ENCODE measurements at places on chromosomes 16 and 17.

GRCh38 chr16:30874244-30874820 lies 19.5 kb downstream of the BCL7C start:
- DNase-seq, result no peak

DNA sequence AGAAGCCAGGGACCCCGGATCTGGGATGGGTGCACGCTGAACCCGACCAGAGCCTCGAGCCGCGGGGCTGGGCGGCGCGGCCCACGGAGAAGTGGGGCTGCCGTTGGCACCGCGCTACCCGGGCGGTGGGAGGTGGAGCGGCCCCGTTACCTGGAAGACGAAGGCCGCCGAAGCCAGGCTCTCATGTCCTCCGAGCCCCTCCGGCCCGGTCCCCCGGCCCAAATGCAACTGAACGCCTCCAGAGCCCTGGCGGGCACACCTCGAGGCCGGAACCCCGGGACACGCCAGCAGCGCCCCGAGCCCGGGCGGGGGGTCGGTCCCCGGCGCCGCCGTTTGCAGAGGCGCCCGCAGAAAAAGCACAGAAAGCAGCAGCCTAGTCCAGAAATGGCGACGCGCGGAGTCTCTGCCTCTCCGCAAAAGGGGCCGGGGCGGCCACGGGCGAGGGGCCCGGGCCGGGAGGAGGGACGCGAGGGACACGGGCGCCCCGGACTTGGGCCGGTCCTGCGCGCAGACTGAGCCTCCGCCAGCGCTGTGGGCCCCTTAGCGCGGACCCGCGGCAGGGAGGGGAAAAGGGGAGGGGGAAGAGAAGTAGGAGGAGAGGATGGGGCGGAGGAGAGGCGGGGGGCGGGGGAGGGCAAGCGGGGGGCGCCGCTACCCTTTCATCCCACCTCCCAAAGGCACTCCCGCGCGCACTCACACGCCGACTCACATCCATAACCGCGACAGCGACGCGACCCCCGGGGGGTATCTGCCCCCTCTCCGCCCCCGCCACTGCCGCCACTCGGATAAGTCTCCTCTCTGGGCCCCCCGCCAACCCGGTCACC lies 1.4 kb downstream of the AXIN2 start:
- no peak for DNase-seq

DNA sequence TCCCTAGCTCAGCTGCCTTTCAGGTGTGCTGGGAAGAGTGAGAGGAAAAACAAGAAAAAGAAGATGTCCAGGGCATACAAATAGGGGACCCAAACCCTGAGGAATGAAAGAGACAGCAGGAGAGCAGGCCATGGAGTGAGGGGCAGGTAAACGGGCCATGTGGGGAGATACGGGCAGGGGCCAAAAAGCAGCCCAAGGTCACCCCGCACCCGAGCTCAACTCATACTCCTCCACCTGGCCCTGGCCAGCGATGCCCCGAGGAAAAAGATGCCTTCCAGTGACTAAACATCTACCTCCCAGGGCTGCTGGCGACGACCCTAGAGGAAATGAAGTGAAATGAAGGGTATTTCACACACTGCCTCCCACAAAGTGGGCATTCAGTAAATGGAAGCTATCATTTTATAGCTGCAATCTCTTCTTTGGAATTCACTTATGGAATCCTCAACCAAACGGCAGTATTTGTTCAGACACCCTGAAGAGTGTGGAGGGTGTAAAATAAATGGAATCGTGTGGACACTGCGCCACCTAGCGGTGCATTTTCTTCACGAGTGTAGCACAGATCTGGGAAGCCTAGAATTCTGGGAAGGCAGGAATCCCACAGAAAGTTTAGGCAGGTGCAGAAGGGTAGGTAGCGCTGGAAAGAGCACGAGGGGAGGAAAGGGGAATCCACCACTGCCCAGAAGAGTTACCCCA lies 14.9 kb downstream of the ELAC2 start:
- peak; percentile 41 for DNase-seq

GRCh38 chr16:57252148-57252721 lies 7.2 kb downstream of the ARL2BP start:
- DNase-seq, result no peak

GRCh38 chr17:40309031-40309948 lies at the start of gene RARA:
RARA (plus strand) TSS chr17:40309180; CDS start chr17:40331219, 22,039 bp downstream.
- DNase-seq, result no peak

- no peak for DNase-seq
Observed at GRCh38 chr17:77434136-77435114, 293.7 kb downstream of the SEC14L1 start.

DNA sequence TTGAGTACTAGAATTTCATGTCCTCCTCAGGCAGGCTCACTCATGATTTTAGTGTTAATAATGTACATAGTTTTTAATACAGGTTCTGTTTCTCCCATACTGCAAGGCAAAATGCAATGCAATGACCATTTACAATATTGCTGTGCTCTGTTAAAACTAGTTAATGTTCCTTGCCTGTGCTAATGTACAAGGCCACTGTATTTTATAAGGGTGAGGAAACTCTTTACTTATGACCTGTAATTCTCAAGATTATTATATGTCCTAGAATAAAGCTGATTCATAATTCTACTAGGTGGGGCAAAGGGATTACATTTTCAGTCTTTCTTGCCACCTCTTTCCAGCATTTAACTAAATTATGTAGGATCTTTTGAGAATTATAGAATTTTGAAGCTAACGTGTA lies 19.4 kb downstream of the TMIGD1 start:
- no peak for DNase-seq

DNA sequence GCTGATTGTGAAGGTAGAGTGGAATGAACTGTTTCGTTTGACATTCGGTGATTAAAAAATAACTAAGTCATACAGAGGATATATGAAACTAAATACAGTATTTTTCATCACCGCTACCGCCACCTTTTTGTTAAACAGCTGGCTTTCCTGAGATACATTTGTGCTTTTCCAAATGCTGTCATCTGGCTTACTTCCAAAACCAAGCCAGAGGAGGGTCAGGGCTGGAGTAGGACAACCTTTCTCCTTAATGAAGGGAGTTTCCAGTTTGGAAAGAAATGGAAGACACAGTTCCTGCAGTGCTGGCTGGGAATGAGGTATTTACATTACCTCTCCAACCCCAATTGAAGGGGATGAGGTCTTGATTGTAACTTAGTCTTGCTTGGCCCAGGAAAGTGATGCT lies 3.2 kb downstream of the TNRC6C start:
- no peak for DNase-seq

GRCh38 chr17:5410594-5411272 lies 8.7 kb downstream of the NUP88 start:
- DNase-seq, result no peak

GRCh38 chr17:58666858-58667267 lies 25.0 kb downstream of the TEX14 start:
- peak; percentile 94 for DNase-seq

GRCh38 chr16:23499801-23500200 lies 10.5 kb downstream of the GGA2 start:
- no peak for DNase-seq

GRCh38 chr17:74815550-74816370 lies 39.6 kb upstream of the NAT9 start:
- no peak for DNase-seq

DNA sequence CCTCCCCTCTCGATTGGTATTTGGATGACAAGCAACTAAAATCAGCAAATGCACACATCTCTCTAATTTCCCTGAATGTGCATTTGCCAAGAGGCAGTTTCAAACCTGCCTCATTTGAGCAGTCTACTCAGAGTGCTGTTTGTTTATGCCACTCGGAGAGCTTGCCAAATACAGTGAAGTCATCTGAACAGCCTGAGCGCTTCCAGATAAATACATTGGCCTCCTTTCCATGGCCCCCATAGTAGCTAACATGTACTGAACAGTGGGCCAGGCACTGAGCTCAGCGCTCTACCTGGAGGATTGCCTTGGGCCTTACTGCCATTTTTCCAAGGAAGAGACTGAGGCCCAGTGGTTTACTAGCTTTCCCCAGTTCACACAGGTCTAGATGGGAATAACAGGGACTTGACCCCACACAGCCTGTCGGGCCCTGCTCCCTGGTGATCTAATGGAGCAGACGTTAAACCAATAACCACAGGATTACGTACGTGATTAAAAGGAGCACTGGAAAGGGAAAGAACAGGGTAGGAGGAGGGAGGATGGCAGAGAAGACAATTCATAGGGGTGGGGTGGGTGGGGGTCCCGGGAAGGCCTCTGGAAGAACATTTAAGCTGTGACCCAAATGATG lies 18.7 kb upstream of the ANKRD40CL start:
- DNase-seq, result peak; percentile 52

DNA sequence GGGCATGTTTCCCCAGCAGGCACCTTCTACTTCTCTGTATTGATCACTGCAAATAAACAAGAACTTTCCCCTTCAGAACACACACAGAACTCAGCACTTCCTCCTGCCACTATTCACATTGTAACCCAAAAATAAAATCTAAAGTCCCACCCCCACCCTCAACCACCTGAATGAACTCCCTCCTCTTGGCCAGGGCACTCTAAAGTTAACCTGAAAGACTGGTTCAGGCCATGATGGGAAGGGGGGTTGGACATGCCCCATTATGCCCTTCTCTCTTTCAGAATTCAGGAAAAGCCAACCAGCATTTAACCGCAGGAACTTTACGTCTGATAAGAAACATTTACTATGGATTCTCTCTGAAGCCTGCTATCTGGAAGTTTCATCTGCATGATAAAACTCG lies 27.4 kb upstream of the CCL2 start:
- no peak for DNase-seq

DNA sequence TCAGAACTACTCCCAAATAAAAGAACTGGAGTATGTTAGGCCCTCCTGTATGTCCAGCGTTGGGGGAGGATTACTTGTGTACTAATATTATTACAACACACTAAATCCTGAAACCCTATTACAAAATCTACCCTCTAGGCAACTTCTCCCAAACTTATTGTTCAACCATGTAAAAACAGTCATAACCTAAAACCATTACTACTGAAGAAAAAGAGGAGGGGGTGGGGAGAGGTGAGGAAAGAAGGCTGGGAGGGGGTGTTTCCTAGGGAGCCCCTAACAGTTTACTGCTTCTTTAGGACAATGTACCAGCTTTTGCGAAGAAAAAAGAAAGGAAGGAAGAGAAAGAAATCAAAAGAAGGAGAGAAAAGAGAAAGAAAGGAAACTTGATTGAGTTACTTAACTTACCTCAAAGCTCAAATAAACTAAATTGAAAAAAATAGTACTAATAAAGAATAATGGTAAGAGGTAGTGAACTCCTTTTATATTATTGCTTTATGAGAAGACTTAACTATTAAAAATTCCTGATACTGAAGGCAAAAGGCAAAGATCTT lies 2.3 kb downstream of the SALL1 start:
- no peak for DNase-seq

GRCh38 chr17:31311526-31311925 lies 2.3 kb downstream of the EVI2B start:
- DNase-seq, result no peak

GRCh38 chr17:78924481-78925151 lies 571 bp downstream of the TIMP2 start:
- DNase-seq, result no peak

DNA sequence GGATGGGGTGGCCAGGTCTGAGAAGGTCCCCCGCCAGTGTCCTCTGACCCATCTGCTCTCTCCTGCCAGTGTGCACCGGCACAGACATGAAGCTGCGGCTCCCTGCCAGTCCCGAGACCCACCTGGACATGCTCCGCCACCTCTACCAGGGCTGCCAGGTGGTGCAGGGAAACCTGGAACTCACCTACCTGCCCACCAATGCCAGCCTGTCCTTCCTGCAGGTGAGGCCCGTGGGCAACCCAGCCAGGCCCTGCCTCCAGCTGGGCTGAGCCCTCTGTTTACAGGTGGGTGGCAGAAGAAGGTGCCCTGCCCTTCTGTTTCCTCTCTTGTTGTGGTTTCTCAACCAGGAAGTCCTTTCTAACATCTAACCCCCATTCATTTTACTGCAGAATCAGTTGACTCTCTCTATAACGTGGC lies 7.1 kb downstream of the ERBB2 start:
- DNase-seq, result no peak

GRCh38 chr17:34609210-34609609 lies 29.8 kb downstream of the TMEM132E start:
- no peak for DNase-seq

DNA sequence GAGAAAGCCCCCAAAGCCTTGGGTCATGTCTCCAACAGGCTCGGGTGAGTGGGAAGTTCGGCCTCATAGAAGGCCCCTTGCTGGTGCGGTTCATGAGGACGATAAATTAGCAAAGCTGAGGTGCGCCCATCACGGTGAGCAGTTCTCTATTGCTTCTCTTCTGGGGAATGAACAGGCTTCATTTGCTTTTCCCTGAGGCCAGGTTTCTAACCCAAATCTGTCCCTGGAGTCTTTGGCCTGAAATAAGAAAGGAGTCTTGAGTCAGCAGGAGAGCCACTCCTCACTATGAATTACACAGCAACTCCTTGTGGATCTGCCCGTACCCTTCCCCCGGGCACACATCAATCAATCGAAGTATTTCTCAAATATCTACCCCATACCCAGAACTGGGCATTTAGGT lies 94.6 kb downstream of the YPEL2 start:
- no peak for DNase-seq

DNA sequence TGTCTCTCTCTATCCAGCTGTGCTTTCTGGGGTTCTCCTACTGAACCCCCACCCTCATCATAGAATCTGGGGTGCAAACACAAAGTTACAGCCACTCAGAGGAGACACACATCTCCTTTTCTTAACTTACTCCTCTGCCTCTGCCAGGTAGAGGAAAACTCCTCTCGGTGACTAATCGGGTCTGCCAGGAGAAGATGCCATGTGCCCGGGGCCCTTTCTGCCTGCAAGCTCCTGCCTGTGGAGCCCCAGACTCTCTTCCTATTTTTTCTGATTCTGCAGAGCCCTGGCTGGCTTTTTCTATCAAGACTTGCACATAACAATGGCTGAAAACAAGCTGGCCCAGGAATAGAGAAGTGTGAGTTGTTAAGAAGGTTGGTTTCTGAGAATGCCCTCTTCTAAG lies 10.4 kb downstream of the SLC6A4 start:
- DNase-seq, result no peak

DNA sequence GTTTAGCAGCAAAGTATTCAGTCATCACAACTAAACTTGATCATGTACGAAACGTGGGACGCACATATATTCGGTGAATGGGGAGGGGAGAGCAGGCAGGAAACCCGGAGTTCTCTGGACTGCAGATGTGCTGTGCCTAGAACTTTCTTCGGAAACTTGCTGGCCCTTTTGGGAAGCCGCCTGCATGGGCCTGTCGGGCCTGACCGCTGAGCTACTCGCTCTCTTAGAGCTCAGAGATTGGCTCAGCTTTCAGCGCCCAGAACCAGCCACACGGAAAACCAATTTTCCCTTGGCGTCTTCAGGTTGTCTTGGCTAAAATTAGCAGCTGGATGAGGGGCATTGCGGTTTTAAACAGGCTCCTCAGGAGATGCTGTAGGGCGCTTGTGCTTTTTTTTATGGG lies 38.1 kb downstream of the ZDHHC7 start:
- no peak for DNase-seq

- no peak for DNase-seq
Observed at GRCh38 chr16:23668225-23668624, 10.5 kb upstream of the PLK1 start.

GRCh38 chr17:8223356-8224126 lies 13.2 kb upstream of the AURKB start:
- DNase-seq, result no peak

GRCh38 chr17:54259476-54259875 lies 436.7 kb downstream of the KIF2B start:
- DNase-seq, result no peak

Measured in LNCaP clone FGC (cell line).